Transverse colon (tissue), 4 donors: ENCODE measurements at places on chromosomes 11 and 22.

DNA sequence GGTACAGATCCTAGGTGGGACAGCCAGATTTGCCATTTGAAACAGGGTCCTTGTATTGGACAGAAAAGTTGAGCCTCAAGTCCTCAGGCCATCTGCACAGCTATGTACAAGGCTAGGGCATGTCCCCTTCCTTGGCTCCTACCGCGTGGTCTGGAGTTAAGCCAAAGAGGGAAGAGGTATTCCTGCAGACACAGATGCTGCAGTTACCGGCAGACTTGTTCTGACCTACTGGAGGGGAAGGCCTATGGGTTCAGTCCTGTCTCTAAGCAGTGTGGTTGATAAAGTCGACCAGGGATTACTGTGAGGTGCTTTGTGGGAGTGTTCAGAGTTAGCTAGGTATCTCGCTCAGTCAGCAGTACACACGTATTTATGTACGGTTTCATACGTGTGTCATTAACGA is 180.6 kb downstream of the ADAMTS15 start:
- no peak for DNase-seq

DNA sequence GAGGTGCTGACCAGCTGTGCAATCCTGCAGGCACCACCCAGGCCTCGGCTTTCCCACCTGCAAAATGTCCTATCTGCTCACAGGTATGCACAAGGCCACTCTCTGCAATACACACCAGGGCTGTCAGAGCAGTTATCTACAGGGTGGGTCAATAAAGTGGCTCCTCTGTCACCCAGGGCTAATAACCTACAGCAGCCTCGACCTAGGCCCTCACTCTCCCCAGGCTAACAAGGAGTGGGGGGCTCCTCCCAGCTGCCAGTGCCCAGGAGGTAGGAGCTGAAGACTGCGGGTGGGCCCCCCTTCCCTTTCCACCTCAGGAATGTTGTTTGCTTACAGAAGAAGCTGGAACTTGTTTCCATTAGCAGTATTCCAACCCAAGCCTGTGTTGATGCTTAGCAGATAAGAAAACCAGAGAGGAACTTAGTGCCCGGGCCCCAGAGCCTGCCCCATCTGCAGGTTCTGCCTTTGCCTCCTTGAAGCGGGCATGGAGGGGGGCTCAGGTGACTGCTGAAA is 26.8 kb downstream of the MYH9 start:
- no peak for DNase-seq

DNA sequence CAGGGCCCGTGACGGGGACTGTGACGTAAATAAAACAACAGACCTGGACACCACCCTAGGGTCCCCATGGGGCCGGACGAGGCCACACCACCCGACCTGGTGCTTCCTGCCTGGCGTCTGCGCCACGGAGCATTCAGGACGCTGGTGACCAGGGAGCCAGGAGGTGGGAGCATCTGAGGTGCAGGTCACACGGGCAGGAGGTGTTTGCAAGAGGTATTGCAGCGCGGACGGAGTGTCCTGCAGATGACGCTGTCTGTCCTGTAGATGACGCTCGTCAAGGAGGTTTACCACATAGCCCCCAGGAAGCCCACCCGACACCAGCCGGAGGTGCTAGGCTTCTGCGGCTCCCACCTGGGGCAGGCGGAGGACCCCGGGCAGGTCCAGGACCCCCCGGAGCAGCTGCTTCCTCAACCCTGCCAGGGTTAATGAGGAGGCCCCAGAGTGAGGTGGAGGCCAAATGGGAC is 986 bp upstream of the MUC5B start:
- DNase-seq, result peak; percentile 8

DNA sequence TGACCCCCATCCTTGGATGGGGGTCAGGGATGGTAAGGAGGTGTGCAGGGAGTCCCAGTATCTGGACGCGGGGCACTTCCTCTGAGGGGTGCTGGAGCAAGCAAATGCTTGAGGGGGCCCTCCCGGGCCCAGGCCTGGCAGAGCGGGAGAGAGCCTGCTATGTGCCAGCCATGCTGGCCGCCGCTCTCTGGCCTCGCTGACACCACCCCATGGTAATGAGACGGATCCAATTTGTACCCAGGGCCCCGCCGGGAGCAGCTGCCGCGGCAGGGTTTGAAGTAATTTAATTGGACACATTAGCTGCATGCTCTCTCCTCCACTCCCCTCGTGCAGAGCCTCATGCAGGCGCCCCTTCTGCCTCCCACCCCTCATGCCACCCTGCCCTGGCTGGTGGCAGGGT is 6.3 kb downstream of the SYT7 start:
- no peak for DNase-seq

GRCh38 chr11:111093061-111093460 is 152.5 kb upstream of the POU2AF2 start:
- no peak for DNase-seq

GRCh38 chr11:66046901-66047300 is 2.1 kb downstream of the GAL3ST3 start:
- no peak for DNase-seq

- no peak for DNase-seq
Measured at GRCh38 chr11:80451105-80451504, 1010.3 kb upstream of the TENM4 start.

GRCh38 chr11:57318178-57318577 is 6.6 kb downstream of the TNKS1BP1 start:
- no peak for DNase-seq
